ENCODE measurements at places on chromosomes 11 and 22.

DNA sequence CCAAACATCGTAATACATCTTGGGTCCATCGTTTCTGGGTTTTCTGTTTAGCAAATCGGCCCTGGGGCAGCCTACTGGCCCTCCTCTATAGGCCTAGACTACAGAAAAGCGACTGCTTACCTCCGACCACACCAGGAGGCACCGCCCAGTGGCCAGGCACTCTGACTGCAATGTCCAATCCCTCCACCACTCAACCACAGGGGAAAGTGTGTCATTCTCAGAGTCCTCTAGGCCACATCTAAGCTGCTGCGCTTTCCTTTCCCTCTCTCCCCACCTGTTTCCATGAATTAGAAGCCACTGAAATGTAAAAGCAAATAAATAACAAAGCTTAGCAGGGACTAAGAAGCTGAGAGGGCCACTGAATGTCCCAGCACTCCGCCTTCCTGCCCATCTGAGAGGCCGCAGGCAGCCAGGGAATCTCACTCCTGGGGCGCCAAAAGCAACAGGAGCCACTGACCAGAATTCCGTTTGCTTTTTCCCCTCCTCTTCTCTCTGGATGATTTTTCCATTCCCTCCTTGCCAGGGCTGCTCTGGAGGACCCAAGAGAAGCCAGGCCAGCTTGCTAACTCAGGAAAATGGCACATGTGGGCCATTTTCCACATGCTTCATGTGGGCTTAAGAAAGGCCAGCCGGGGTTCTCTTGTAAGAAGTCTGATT lies 50.1 kb upstream of the FLI1 start:
- no peak for DNase-seq

- peak; percentile 40 for DNase-seq
Observed at GRCh38 chr22:39318507-39319283, 728 bp downstream of the RPL3 start.

- no peak for DNase-seq
Observed at GRCh38 chr22:30572210-30572609, 2.3 kb downstream of the GAL3ST1 start.

- peak; percentile 73 for DNase-seq
Observed at GRCh38 chr11:13917264-13917663, 45.3 kb upstream of the SPON1 start.

GRCh38 chr11:69889400-69890318 lies 70.4 kb upstream of the FGF3 start:
- no peak for DNase-seq

GRCh38 chr11:111631024-111631665 lies 28.9 kb downstream of the SIK2 start:
- no peak for DNase-seq

DNA sequence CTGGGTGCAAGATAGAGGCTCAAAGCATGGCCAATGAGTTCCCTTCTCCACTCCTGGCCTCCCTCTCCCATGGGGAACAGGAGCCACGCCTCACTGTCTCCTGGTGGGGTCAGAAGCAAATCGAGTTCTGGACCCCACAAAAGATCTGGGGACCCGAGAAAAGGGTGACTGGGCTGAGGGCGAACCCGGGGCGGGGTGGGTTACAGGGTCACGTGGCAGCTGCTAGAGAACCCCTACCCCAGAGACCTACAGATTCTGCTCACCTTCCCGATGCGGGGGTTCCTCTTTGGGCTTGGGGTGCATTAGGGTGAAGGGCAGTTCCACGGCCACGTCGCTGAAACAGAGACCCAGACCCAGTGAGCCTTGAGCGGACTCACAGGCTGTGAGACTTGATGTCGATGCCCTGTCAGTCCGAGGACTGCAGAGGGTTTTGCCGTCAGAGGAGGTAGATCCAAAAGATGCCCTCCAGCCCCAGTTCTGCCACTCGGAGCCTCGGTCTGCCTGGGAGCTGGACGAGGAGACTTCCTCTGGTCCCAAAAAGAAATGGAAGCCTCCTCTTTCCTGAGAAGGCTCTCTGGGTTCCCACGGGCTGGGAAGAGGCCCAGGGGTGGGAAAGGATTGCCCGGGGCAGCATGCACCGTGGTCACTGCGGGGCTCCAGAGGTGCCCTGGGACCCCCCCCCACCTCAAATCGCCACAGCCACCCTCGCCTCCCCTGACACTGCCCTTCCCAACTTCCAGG lies 28.2 kb downstream of the TPBGL start:
- DNase-seq: no peak

GRCh38 chr11:123055191-123055901 lies 6.6 kb downstream of the HSPA8 start:
- no peak for DNase-seq

DNA sequence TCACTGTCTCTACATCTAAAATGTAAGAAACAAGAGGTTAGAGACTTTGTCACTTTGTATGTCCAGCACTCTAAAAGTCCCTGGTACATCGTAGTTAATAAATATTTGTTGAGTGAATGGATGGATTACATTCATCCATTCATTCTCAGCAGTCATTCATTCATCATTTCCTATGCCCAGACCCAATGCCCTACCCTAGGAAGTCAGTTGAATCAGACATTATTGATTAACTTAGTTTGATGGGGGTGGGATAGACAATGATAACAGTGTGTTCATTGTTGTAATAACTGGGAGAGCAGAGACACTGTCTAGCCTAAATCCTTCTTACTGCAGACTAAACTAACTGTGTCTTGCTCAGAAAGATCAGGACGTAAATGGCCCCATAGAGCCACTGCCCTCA lies 1.2 kb upstream of the CENPM start:
- no peak for DNase-seq

GRCh38 chr11:10375280-10375971 lies 70.6 kb downstream of the ADM start:
- DNase-seq: no peak

GRCh38 chr11:3952715-3953114 lies 97.3 kb downstream of the STIM1 start:
- no peak for DNase-seq

GRCh38 chr11:119382101-119382500 lies 611 bp upstream of the USP2 start:
- DNase-seq: no peak

- DNase-seq: no peak
Observed at GRCh38 chr22:29328566-29329500, 13.3 kb upstream of the RASL10A start.

GRCh38 chr11:134756811-134757540 lies 344.9 kb upstream of the B3GAT1 start:
- DNase-seq: no peak

GRCh38 chr11:38718049-38718448 lies 2120.0 kb upstream of the RAG2 start:
- DNase-seq: no peak

DNA sequence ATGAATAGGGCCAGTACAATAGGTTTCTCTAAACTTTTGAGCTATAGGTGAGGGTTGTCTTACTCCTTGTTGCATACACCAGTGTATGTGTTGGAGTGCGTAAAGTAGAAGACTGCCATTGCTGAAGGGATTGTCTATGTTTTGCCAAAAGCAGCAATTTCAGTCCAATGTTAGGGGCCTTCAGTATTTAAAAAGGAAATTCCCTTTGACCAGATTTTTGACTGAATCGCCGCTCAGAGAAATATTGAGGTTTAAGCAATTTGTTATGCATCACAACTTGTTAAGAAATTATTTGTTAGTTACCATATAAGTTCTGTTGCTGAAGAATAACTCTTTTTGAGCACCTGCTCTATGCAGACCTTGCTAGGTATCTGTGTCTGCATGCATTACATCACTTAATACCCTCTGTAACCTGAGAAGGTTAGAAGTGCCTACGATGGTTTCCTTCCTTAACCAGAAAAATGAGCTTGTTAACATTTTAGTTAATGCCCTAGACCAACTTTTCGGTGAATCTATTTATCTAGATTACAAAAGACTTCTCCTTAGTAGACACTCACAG lies 33.9 kb downstream of the MMP20 start:
- no peak for DNase-seq

DNA sequence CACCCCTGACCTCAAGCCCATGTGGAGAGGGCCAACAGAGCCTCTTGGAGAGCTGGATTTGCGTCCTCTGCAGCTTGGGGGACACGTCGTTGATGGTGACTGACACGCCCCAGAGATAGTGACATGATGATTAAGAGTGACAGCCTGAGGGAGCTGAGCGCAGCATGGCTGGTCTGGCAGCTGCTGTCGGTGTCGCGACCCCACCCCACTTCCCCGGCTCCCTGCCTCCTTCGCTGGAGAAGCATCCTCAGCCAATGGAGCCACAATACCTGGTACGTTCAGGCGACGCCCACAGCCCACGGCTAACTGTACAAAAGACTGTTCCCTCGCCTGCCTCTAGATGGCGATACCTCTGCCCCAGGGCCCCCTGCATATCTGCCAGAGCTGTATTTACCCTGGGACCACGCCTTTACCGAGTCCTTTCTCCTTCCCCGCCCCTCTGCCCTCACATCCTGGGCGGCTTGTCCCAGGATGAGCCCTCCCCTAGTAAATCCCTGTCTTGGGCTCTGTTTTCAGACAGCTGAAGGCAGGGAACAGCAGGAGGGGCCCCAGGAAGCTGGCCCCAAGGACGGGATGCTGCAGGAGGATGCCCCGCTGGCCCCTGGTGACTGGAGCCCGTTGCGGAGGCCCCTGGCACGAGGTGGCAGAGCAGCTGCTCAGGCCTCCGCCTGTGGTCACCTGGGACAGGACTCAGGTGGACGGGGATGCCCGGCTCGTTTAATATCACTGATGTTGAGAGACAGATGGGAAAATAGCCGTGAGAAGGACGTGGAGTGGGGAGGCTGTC lies 90.6 kb downstream of the RPS6KA4 start:
- DNase-seq: peak; percentile 69

GRCh38 chr11:46352063-46352841 lies 5.0 kb downstream of the DGKZ start:
- DNase-seq: peak; percentile 58

- no peak for DNase-seq
Observed at GRCh38 chr11:3202759-3203158, 15.9 kb downstream of the MRGPRG start.

DNA sequence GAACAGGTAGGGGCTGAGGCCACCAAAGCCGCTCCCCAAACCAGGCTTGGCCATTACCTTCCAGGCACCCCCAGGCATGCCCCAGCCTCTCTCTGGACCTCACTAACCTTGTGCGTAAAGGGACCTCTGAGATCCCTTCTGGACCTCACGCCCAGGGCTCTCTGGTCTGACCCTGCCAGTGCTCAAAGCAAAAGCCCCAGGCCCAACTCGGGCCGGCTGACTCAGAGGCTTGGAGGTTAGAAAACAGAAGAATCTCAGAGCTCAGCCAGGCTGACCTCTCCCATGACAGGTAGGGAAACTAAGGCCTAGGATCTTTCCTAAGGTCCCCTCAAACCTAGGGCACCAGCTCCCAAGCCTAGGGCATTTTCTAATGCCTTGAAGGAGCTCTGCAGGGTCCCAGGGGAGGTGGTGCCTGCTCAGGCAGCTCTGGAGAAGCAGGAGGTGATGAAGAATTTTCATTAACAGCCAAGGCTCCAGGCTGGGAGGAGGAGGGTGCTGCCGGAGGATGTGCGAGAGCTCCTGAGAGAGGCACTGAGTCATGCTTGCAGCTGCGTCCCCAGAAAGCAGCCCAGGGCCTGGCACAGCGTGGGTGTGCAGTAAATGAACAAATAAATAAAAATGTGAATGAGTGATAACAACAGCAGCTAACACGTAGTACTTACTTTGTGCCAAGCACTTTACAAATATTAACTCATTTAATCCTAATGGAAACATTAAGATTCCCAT lies 25.6 kb downstream of the ARRB1 start:
- DNase-seq: peak; percentile 59

DNA sequence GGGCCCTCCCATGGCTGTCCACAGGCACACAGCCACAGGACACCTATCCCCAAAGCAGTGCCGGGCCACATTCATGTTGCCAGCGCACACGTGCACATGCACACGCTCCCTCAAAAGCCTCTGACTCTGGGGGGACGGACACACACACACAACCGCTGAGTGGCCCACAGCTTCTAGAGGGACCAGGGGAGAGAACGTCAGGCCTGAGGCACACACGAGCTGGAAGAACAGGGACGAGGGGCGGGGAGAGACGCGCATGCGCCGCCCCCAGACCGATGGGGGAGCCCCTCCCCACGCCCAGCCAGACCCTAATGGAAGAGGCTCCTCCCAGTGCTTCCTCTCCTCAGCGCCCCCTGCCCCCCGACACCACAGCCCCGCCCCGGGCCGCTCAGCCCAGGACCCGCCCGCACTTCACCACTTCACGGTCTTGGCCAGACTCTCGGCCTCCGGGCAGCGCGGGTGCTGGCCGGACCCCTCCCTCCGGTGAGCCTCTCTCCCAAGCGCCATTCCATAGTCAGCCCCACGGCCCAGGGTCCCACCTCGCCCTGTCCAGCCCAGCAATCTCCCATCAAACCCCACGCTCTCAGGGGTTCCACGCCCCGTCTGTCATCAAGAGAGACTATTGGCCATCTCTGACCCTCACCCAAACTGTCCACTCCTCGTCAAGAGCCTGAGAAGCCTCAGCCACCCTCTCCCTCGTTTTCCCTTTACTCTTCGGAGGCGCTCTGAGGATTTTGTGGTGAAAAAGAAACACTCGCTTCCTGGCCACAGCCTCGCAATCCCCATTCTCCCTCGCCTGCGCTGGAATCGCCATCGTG lies 11.7 kb downstream of the NRXN2 start:
- no peak for DNase-seq

- DNase-seq: no peak
Observed at GRCh38 chr11:128208329-128209137, 378.8 kb downstream of the ETS1 start.

GRCh38 chr11:44229098-44229497 lies 80.8 kb downstream of the ALX4 start:
- no peak for DNase-seq

DNA sequence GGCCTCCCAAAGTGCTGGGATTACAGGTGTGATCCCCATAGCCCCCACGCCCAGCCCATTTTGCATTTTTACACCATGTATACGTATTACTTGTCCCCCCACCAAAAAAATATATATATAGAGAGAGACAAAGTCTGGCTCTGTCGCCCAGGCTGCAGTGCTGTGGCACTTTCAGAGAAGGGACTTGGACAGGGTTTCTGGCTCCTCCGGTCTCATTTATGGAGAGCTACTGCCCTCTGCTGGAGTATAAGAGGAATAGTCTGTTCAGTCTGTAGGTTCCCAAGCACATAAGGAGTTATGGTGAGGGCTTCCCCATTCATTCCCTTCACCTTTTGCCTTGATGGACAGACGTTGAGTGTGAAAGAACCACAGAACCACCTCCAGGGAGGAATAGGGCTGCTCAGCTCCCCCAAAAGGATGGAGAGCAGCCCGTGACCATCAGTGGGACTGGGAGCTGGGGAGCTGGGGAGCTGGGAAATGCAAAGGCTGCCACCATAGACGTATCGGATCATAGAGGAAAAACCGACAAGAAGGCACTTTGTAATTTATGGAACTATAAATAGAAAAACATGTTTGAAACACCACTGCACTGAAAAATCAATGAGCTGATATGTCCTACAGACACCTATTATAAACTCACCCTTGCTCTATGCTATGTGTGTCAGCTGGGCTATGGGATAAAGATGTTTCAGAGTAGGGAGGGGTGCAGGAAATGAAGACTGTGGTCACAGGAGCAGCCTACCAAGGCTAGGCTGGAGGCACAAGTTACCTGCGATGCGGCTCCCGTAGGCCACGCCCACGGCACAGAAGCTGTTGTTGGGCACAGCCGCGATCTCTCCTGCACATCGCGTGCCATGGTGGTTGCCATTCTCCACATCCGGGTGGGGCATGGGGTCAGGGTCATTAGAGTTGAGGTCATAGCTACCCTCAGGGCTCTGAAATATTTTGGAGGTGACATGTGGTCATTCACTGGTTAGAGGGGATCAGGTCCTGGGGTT lies 5.2 kb downstream of the PCSK7 start:
- peak; percentile 76 for DNase-seq
